ENCODE measurements at places on chromosomes 12 and 14.

DNA sequence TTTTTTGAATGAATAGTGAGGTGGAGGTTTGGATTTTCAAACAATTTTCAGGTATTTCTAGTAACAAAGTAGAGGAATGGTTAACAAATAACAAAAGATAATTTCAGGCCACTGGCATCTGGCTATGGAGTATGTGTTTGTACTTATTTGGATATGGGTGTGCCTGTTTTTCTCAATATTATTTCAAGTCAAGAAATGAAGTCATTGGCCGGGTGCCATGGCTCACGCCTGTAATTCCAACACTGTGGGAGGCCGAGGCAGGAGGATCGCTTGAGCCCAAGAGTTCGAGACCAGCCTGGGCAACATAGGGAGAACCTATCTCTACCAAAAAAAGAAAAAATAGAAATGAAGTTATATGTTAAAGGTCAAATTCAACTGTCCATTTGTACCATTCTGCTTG, 13.9 kb downstream of the SLC35E3 start:
- H3K4me1 ChIP-seq = no peaks in the 10 kb centered on the region
- no peak for DNase-seq
- H3K27me3 ChIP-seq = no peaks in the 10 kb centered on the region
- no peak overlapping the region for H3K4me3 ChIP-seq
- H3K27ac ChIP-seq = no peak overlapping the region
- no peaks in the 10 kb centered on the region for H3K36me3 ChIP-seq

GRCh38 chr12:55927588-55928502, at the start of gene PYM1:
Gene PYM1 (minus strand): TSS chr12:55927894. CDS start chr12:55927761, 133 bp downstream.
- peak within 1 kb of the TSS; percentile 94 for H3K27ac ChIP-seq
- peak within 1 kb of the TSS; percentile 72 for H3K4me3 ChIP-seq
- H3K4me1 ChIP-seq = peaks cover 35% of the 10 kb centered on the region

- no peaks in the 10 kb centered on the region for H3K4me1 ChIP-seq
- no peak overlapping the region for H3K4me3 ChIP-seq
- no peak overlapping the region for H3K27ac ChIP-seq
- no peaks in the 10 kb centered on the region for H3K36me3 ChIP-seq
- DNase-seq = no peak
Observed at GRCh38 chr14:94125659-94126418, 3.6 kb downstream of the IFI27L2 start.

DNA sequence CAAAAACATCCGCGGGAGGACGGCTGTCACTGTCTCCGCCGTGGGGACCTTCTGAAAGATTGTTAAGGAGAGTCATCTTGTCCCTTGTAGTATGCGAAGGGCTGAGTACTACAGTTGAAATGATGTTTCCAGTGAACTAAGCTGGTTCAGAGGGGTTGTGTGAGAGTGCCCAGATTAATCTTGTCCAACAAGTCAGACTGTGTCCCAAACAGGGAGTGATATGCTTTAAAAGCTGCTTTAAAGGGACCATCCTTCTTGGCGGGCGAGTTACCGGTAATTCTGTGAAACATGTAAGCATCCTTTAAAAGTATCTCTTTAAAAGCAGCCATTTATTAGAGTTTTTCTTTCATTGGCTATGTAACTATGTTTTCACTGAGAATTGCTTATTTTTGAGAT, 1.1 kb downstream of the WDR20 start:
- peak overlapping the region; percentile 73 for H3K27ac ChIP-seq
- H3K36me3 ChIP-seq = no peaks in the 10 kb centered on the region
- H3K4me3 ChIP-seq = peak overlapping the region; percentile 95

DNA sequence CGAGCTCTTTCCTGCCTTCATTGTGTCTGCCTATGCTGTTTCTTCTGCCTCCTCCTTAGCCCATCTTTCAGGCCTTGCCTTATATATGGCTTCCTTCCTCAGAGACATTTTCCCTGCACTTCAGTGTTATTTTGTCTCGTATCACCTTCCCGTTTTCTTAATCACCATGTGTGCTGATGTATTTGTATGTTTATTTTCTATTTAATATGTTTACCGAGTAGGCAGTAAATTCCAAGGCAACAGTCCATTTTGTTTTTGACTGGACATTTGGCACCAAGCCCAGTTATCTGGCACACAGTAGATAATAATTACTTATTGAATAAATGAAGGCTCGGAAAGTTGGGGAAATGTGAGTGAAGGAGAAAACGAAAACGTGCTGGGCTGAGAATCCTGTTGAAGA, 4.6 kb upstream of the POU6F1 start:
- H3K27me3 ChIP-seq = no peaks in the 10 kb centered on the region
- no peak overlapping the region for H3K27ac ChIP-seq
- H3K4me1 ChIP-seq = no peaks in the 10 kb centered on the region

DNA sequence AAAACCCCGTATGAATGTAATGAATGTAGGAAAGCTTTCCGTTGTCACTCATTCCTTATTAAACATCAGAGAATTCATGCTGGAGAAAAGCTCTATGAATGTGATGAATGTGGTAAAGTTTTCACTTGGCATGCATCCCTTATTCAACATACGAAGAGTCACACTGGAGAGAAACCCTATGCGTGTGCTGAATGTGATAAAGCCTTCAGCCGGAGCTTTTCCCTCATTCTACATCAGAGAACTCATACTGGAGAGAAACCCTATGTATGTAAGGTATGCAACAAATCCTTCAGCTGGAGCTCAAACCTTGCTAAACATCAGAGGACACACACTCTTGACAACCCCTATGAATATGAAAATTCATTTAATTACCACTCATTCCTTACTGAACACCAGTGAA, 23.8 kb downstream of the ZNF891 start:
- no peaks in the 10 kb centered on the region for H3K27me3 ChIP-seq
- no peak overlapping the region for H3K4me3 ChIP-seq
- no peak overlapping the region for H3K27ac ChIP-seq

DNA sequence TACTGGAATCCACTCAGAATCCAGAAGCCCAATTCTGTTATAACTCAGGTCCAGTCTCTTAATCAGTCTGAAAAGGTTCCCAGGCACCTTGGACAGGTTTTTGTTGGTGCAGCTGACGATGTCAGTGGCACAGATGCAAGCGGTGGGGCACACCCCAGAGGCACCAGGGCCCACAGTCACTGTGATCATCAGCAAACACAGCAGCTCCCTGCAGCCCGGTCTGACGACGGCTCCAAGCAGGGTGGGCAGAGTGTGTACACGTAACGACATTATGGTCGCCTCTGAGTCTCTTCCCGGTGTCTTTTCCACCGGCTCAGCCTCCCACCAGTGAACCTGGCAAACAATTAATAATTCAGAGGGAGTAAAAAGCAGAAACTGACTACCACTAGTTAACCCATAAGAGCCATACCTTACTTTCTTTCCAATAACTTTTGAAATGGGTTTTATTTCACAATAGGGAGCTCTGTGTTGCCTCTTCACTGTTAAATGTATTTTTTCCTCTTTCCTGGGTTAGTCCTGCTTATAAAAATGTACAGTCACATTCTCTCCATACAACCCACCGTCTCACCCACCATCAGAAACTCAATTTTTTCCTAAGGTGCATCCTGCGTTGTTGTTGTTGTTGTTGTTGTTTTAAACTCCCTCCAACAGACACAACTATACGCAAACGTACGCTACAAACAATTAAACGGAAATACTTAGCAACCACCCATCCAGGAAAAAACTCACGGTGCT, 521 bp upstream of the PCED1B start:
- no peaks in the 10 kb centered on the region for H3K27me3 ChIP-seq
- H3K4me3 ChIP-seq = peak overlapping the region; percentile 55
- DNase-seq = peak; percentile 26

GRCh38 chr12:42468921-42469320, 120.6 kb downstream of the PRICKLE1 start:
- H3K4me3 ChIP-seq = no peak overlapping the region
- DNase-seq = no peak
- H3K27me3 ChIP-seq = no peaks in the 10 kb centered on the region
- no peaks in the 10 kb centered on the region for H3K4me1 ChIP-seq
- no peaks in the 10 kb centered on the region for H3K36me3 ChIP-seq
- no peak overlapping the region for H3K27ac ChIP-seq

- no peak overlapping the region for H3K27ac ChIP-seq
- no peaks in the 10 kb centered on the region for H3K36me3 ChIP-seq
- no peak overlapping the region for H3K4me3 ChIP-seq
- H3K4me1 ChIP-seq = no peaks in the 10 kb centered on the region
Observed at GRCh38 chr12:69410571-69410970, 51.0 kb downstream of the YEATS4 start.

DNA sequence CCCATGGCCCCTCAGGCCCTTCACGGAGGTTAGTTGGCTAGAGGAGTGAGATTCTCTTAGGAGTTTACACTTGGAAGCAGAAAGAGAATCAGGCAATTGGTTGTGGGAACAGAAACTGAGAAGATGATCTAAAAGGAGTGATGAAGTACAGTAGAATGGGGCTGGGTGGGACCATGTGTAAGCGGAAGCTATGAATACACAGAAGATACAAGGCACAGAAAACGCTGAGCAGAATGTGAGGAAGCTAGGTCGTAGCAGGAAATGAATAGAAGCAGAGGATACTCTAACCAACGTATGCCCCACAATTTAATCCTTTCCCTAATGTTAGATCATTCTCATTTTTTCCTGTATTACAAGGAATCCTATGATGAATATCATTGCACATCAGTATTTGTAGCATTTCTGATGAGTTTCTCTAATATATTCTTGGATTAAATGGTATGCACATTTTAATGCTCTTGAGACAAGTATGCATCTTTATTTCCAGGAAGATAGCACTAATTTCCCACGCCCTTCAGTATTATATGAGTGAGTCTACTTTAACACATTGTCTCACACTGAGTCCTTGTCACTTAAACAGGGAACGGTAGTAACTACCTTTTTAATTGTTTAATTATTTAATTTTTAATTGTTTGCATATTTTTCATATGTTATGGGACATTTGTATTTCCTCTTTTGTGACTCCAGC, 273.2 kb downstream of the APAF1 start:
- H3K36me3 ChIP-seq = no peaks in the 10 kb centered on the region
- no peak overlapping the region for H3K27ac ChIP-seq
- no peak overlapping the region for H3K4me3 ChIP-seq
- no peaks in the 10 kb centered on the region for H3K4me1 ChIP-seq
- no peak for DNase-seq
- no peaks in the 10 kb centered on the region for H3K27me3 ChIP-seq

DNA sequence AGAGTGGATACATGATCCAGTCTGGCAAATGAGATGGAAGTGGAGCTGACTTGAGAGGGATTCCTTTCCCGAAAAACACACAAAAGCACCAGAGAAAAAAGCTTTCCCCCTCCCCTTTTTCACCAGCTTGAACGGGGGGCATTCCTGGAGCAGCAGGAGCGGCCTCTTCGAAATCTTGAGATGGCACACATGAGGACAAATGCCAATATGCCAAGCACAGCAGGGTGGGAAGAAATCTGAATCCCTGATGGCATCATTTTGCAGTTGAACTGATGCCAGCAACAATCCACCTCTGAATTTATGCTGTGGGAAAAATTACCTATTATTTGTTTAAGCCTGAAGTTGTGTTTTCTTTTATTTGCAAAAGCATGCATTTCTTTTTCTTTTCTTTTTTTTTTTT, 29.7 kb upstream of the BICD1 start:
- H3K27me3 ChIP-seq = no peaks in the 10 kb centered on the region
- H3K4me3 ChIP-seq = no peak overlapping the region
- no peaks in the 10 kb centered on the region for H3K36me3 ChIP-seq

DNA sequence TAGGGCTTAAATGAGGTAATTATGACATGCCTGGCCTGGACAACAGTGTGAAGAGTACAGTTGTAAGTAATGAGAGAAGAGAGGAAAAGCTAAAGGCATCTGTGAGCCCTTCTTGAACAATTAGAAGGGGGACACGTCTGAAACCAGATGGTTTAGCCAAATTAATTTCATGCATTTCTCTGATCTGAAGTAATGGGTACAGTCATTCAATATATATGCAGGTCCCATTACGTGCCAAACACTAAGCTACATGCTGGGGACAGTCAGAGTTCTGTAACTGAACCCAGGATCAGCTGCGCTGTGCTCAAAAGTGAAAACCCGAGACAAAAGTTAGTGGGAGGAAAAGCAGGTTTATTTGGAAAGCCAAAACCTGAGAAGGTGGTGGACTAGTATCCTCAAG, 207.2 kb upstream of the TMTC1 start:
- no peak for DNase-seq
- H3K27ac ChIP-seq = no peak overlapping the region
- no peaks in the 10 kb centered on the region for H3K27me3 ChIP-seq
- H3K4me1 ChIP-seq = no peaks in the 10 kb centered on the region
- H3K4me3 ChIP-seq = no peak overlapping the region

- DNase-seq = no peak
- H3K27me3 ChIP-seq = no peaks in the 10 kb centered on the region
- no peak overlapping the region for H3K4me3 ChIP-seq
- no peaks in the 10 kb centered on the region for H3K4me1 ChIP-seq
Observed at GRCh38 chr12:41211448-41211847, 23.3 kb downstream of the PDZRN4 start.

DNA sequence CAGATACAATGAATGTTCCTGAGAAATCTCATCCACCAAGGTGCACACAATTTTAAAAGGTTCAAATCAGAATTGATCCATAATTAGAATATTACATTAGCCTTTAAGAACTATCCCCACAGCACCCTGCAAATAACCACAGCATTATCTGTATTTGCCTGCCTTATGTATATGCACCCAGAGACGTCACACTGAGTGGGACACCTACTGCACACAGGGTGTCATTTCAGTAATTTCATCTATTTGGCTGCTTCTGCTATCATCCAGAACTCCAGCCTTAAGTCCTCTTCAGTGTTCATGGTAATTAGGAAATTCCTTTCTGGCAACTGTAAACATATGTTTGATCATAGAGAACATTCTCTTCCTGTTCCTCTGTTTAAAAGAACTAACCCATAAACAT, 298.4 kb downstream of the SYT1 start:
- no peaks in the 10 kb centered on the region for H3K27me3 ChIP-seq
- H3K27ac ChIP-seq = no peak overlapping the region
- no peaks in the 10 kb centered on the region for H3K4me1 ChIP-seq
- no peak overlapping the region for H3K4me3 ChIP-seq

- no peaks in the 10 kb centered on the region for H3K36me3 ChIP-seq
- H3K27ac ChIP-seq = no peak overlapping the region
- H3K4me3 ChIP-seq = no peak overlapping the region
- no peaks in the 10 kb centered on the region for H3K4me1 ChIP-seq
- peak; percentile 53 for DNase-seq
Observed at GRCh38 chr12:131116468-131117117, 162.9 kb downstream of the ADGRD1 start.

DNA sequence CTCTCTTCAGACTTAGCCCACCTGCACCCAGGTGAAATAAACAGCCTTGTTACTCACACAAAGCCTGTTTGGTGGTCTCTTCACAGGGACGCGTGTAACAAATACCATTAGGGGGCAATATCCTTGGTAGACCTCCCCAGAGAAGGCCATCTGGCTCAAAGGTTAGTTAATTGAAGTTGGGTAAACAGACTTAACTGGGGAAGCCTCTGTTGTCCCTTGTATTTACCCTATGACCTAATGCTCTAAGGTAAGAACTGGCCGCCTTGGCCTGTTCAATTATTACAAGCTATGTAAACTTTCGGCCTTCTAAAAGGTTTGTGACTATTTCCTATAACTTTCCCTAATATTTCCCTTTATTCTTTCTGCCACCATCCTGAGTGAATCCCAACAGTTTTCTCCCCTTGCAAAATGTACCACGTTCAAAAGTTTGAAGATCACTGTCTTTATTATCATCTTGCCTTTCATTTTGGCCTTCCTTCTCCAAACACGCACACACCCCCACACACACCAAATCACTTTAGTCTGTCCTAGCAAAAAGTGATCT, 15.3 kb upstream of the LYZ start:
- peak; percentile 60 for DNase-seq
- H3K27me3 ChIP-seq = no peaks in the 10 kb centered on the region
- no peaks in the 10 kb centered on the region for H3K36me3 ChIP-seq
- H3K4me1 ChIP-seq = peaks cover 27% of the 10 kb centered on the region
- H3K4me3 ChIP-seq = peak overlapping the region; percentile 49
